ENCODE measurements at places on chromosomes 6 and 20. TPM values are rescaled to one million over a fixed set of nuclear protein-coding genes. Genes with fewer than 3 reads are reported as not detected.

GMPR gene
- 0.91 TPM for polyA plus RNA-seq

CST4 gene
- polyA plus RNA-seq = not detected

VGLL2 gene
- polyA plus RNA-seq = not detected

THEMIS gene
- 110 TPM for polyA plus RNA-seq

CCM2L gene
- not detected for polyA plus RNA-seq

IFT52 gene
- polyA plus RNA-seq = 32.3 TPM

APOBEC2 gene
- 0.83 TPM for polyA plus RNA-seq

TP53TG5 gene
- polyA plus RNA-seq = 0.24 TPM

PGC gene
- polyA plus RNA-seq = not detected

GNMT gene
- polyA plus RNA-seq = not detected

ADGRF1 gene
- not detected for polyA plus RNA-seq

CGA gene
- polyA plus RNA-seq = not detected

SNAP25 gene
- polyA plus RNA-seq = not detected

CCN6 gene
- polyA plus RNA-seq = 0.13 TPM

Measured in naive thymus-derived CD4-positive, alpha-beta T cell (primary cell).